Omental fat pad (tissue), 4 donors: ENCODE measurements at places on chromosomes 5 and 9. TPM values are rescaled to one million over a fixed set of nuclear protein-coding genes. Genes with fewer than 3 reads are reported as not detected.

- no peak for DNase-seq
Measured at GRCh38 chr5:135208903-135209721, 175.1 kb upstream of the PITX1 start.

DNA sequence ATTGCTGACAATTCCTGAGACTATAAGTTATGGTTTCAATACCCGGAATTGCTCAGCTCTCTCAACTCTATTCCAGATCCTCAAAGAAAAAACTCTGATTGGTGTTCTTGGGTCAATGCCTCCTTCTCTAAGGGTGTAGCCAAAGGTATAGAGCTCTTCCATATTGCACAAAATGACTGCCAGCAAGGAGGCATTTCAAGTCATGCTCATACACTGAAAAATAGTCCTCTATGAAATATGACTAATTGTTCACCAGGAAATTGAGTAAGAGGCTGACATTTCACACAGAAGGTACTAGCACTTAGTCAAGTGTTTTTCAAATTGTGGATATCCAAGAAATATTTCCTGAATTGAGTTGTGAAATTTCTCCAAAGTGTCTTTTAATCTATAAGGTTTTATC is 111.1 kb upstream of the KLF9 start:
- no peak for DNase-seq

- no peak for DNase-seq
Measured at GRCh38 chr5:41418220-41419031, 92.0 kb downstream of the PLCXD3 start.

GRCh38 chr5:149422366-149423048 is 43.4 kb upstream of the IL17B start:
- no peak for DNase-seq

DNA sequence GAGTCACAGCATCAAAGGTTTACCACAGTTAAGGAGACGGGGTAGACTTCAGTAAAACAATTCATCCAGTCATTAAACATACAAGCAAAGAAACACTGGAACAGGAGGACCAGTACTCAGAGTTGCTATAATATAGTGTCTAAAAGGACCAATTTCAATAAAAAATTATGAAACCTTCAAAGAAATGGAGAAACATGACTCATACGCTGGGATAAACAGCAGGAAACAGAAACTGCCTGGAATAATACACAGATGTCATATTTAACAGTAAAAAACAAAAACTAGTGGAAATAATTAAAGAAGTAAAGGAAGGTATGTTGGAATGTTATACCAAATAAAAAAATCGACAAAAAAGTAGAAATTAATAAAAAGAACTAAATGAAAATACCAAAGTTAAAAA is 1075.9 kb downstream of the NR2F1-AS1 start:
- DNase-seq: no peak

DNA sequence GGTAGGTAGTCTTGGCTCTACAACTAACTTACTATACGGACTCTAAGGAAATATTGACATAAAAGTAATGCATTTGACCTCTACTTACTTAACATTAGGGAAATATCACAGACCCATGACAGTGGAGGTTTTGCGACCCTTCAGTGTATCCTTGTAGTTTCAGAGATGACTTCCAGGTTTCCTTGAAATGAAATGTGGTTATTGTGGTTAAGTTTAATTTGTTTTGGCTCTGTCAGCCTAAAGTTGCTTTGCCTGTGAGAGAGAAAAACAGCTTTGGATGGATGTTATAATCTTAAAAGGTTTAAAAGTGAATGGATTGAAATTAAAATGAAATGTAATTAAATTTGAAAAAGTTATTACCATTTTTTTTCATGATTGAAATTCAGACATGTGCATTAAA is 42.9 kb downstream of the LRRTM2 start:
- no peak for DNase-seq

DNA sequence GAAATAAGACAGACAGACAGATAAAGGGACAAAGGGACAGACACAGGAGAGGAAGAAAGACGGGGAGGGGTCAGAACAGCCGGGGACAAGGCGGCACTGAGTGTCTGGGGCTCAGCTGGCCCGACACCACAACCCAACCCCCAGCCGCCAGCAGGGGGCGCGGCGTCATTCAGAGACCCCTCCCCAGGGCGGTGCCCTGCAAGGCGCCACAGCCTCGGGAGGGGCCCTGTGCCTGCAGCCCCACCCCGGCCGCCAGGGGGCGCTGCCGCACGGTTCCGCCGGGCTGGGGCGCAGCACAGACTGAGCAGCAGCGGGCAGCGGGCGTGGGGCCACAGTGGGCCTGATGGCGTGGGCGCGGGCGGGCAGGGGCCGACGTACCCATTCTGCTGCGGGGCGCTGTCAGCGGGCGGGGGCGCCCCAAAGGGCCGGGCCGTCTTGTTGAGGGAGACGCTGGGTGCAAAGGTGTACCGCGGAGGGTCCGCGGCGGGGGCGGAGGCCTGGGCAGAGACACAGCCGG is 5.9 kb downstream of the PDLIM7 start:
- DNase-seq: no peak

DNA sequence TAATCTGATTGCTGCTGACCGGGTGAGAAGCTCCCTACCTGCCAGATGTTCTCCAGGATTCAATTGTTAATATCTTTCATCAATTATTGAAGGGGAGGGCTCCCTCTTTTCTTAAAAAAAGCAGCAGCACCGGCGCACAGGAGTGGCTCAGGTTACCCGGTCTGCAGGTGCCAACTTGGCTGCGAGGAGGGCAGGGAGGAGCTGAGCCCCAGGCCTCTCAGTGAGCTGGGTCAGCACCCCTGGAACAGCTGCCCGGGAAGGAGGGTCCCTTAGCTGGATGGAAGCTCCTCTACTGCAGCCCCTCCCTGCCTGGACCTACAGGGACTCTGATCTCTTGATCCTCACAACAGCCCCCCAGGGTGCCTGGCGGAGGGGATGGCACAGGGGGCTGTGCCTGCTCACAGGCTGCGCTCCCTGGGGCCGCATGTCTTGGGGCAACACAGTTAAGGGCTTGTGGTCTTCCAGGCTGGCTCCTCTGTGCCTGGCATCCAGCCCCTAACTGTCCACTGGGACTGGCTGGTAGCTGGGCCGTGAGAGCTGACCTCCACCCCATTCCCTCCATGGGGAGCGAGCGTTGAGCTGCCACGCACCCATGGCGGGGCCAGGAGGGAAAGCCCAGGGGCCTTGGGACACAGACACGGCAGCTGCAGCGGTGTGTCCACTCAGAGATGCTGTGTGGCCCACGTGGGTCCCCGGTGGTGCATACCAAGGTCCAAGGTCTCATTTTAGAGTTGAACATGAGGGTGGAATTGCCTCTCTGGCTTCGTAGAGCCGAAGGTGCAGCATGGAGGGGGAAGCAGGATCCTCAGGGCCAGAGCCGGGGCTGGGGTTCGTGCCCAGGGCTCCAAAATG is 28.6 kb upstream of the TMEM250 start:
- no peak for DNase-seq

- DNase-seq: no peak
Measured at GRCh38 chr5:77863181-77863580, 87.0 kb upstream of the TBCA start.

DNA sequence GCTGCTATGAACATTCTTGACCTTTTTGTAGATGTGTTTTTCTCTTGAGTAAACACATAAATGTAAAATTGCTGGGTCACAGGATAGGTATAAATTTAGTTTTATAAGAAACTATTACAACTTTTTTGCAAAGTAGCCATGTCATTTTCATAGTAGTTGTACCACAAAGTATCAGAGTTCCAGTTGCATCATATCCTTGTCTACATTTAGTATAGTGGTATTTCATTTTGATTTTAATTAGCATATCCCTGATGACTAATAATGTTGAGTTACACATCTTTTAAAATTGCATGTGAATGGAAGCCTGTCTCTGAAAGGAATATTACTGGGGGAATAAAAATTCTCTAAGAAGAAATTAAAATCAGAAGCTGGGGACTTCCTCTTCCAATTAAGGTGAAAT is 85.4 kb downstream of the TMEM161B start:
- no peak for DNase-seq

DNA sequence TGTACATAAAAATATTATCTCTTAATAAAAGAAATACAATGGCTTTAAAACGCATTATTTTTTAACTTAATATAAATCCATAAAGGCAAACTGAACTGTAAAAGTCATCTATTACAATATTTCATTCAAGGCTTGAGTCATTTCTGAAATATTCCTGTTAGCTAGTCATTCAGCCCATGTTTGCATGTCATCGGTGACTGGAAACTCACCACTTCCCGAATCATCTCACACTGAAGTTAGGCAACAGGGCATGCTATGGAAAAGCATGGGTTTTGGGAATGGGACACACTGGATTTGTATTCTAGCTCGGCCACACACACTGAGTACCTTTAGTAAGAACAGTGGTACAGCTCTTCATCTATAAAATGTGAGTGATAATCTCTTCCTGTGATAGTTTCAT is 691.1 kb upstream of the C9orf72 start:
- DNase-seq: no peak

GRCh38 chr9:120942186-120943001 is 15.8 kb upstream of the TRAF1 start:
- DNase-seq: no peak

DNA sequence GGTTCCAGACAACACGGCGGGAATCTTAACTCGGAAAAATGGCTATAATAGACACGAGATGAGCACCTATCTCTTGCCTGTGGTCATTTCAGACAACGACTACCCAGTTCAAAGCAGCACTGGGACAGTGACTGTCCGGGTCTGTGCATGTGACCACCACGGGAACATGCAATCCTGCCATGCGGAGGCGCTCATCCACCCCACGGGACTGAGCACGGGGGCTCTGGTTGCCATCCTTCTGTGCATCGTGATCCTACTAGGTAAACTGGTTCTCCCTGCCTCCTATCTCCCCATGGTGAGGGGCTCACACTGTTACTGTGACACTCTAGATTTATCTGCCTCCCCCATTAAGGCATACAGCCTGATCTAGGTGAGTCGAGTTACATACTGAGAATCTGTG is 124.2 kb downstream of the CDH6 start:
- no peak for DNase-seq

DNA sequence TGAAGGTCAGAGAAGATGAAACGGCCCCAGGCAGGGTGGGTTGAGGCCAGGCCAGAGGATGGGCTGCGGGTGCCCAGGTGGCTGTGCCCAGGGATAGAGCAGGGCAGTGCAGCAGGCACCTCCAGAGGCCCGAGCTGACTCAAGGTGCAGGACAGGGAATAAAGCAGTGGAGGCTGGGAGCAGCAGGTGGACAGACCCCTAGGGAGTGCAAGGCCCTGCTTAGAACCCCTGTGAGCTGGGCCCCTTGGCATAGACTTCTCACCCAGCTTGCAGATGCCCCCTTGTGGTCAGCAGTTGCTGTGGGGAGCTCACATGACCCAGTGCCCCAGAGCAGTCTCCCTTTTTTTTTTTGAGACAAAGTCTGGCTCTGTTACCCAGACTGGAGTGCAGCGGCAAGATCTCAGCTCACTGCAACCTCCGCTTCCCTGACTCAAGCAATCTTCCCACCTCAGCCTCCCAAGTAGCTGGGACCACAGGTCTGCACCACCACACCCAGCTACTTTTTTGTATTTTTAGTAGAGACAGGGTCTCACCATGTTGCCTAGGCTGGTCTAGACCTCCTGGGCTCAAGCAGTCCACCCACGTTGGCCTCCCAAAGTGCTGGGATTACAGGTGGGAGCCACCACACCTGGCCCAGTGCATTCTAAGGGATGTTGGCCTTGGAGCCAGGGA is 118.8 kb downstream of the WNK2 start:
- DNase-seq: no peak

DNA sequence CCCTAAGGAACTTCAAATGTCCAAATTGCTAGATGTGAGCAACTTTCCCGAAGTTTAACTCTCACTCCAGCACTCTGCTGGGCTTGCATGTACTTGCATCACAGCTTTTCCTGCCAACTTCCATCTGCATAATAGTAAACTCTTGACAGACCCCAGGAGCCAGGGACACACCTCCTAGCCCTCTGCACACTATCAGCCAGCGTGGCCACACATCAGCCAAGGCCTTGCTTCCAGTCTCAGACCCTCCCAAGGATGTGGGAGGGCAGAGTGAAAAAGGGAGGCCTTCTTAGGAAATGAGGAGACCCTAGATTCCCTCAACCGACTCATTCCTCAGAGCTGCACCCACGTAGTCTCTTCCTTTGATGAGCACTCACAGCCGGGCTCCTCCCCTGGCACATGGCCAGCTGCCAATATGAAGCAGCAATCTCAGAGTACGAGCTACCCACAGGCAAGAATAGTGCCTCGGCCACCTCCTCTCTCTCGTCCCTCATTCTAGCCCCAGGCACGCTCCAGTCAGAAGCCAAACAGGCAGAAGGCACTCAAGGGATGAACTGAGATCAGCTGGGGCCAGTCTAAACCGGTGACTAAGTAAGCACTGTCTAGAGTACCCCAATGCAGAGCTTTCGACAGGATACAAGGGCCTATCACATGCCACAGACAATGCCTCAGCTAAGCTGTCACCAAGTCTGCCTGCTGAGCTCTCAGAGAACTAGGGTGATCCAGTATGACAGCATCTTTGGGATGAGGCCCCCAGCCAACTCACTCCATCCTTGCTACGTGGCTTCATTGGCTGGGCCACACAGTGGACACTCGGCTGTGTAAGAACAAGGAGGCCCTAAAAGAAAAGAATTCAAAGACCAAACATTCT is 2.3 kb downstream of the P4HA2 start:
- DNase-seq: peak; percentile 70

DNA sequence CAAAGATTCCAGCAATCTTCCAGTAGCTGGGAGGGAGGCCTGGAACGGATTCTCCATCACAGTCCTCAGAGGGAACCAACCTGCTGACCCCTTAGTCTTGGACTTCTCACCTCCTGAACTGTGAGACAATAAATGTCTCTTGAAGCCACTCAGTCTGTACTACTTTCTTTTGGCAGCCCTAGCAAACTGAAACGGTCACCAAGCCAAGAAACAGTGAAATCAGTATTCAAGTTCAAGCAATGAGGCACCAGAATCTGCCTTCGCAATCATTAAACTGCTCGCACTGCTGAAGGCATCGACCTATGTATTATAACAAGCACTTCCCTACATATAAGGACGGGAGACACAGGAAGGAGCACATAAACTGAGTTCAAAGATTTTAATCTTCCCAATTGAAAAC is 120.6 kb upstream of the PUM3 start:
- DNase-seq: no peak

- DNase-seq: no peak
Measured at GRCh38 chr5:136166909-136167308, 26.1 kb downstream of the SMIM32 start.

The PTPRD gene
- 3.5 TPM for total RNA-seq

The CLPTM1L gene
- 136 TPM for total RNA-seq

The HTR4 gene
- total RNA-seq: not detected

The ZNF462 gene
- 17.2 TPM for total RNA-seq

The PLEKHG4B gene
- total RNA-seq: 0.44 TPM

The ROPN1L gene
- 2.2 TPM for total RNA-seq
